ENCODE measurements at places on chromosomes 12 and 14.

DNA sequence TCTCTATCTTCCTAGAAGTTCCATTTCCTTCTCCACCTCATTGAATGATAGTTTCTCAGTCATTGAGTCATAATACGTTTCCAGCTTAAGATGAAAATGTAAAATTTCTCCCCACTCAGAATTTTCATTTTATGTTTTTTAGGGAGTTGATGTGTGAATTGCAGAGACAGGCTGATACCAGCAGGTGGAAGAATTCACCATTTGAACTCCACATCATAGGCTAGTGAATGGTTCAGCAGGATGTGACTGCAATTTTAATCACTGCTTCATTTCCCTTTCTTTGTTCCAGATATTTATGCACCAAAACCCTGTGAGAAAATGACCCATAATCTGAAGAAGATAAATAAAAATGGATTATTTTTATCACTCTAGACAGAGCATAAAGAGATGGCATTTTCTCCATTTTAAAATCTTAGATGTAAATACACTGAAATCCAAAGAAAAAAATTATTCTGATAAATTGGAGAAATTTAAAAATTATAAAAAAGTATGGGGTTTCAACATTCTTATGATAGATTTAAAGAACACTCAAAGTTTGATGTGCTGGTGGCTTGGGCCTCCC lies 10.6 kb upstream of the PYGL start:
- DNase-seq = no peak

- DNase-seq = no peak
Observed at GRCh38 chr14:54474232-54474793, 14.5 kb downstream of the GMFB start.

DNA sequence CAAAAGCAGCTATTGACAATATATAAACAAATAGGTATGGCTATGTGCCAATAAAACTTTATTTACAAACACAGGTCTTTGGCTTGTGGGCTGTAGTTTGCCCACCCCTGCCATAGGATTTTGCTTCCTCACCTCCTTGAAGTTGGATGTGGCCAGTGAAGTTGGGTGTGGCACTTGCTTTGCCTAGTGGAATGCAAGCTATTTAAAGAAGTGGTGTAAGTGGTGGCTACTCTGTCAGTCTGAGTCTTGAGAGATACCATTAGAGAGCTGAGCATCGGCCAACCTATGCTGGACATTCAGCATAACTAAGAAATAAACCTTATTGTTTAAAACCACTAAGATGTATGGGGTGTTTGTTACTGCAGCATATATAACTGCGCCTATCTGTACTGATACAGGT lies 321.3 kb downstream of the RGS6 start:
- no peak for DNase-seq

DNA sequence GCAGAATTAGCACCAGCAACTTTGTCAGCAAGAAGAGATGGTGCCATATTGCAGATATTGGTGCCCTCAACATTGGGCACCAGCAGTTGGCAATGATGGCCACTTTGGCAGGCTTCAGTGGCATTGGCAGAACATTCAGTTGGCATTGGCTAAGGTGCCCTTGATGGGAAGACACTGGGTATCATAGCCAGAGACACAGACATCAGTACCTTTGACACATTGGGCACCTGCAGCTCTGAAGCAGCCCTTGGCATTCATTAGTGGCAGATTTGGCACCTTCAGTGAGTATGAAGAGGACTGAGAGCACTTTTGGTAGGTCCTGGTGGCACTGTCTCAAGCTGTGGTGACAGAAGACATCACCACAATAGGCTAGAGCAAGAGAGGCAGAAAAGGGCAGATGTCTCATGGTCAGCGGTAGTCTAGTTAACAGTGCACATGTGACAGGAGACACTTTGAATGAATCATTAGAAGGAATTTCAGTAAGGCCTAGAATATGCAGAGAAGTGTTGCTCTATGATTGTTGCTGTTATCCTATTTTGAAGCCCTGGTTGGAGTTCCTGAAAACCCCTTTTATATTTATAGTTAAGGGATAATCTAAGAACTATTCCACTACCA lies 422.2 kb downstream of the APAF1 start:
- no peak for DNase-seq

All from effector CD4-positive, alpha-beta T cell (primary cell).